Hematopoietic multipotent progenitor cell treated with erythropoietin and hydrocortisone succinate and interleukin-3 and kit ligand, for 6 days (in vitro differentiated cells): ENCODE measurements at places on chromosomes 6 and 20.

DNA sequence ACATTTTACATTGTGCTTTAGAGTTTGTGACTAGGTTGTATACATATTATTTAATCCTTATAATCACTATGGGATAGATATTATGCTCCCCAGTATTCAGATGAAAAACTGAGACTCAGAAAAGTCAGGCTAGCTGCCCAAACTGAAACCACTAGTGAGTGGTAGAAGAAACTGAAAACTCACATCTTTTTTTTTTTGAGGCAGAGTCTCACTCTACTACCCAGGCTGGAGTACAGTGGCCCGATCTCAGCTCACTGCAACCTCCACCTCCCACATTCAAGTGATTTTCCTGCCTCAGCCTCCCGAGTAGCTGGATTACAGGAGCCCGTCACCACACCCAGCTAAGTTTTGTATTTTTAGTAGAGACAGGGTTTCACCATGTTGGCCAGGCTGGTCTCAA lies 22.2 kb downstream of the RNF24 start:
- no peak for DNase-seq

DNA sequence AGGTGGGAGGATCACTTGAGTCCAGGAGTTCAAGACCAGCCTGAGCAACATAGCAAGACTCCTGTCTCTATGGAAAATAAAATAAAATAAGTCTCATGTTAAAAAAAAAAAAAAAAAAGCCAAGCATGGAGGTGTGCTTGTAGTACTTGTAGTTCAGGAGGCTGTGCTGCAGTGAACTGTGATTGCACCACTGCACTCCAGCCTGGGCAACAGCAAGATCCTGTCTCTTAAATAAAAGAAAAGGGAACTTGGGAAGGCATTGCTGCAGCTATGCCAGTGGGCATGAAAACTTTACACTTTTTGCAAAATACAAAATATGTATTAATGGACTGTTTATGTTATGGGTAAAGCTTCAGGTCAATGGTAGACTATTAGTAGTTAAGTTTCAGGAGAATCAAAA lies 37.5 kb upstream of the REV3L start:
- no peak for DNase-seq

GRCh38 chr6:49556429-49556837 lies 6.0 kb downstream of the C6orf141 start:
- peak; percentile 17 for DNase-seq

DNA sequence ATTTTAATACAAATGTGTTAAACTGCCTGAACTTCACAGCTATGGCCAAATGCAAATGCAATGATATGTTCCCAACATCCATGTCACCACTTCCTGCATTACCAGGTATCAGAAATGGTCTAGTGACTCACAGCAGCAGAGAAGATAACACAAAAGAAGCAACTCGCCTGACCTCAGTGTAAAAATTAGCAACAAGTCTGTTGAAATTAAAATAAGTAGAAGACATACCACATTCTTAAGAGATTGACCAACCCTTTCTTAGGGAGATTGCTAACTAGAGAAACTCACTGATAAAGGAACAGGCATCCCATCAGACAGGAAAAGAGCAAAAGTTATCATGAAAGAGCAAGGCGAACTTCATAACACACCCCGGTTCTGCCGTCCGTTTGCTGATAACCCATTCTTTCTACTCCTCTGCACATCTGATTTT lies 45.1 kb downstream of the RNASET2 start:
- peak; percentile 51 for DNase-seq

GRCh38 chr6:154266560-154267099 lies 90.0 kb downstream of the IPCEF1 start:
- DNase-seq = no peak

DNA sequence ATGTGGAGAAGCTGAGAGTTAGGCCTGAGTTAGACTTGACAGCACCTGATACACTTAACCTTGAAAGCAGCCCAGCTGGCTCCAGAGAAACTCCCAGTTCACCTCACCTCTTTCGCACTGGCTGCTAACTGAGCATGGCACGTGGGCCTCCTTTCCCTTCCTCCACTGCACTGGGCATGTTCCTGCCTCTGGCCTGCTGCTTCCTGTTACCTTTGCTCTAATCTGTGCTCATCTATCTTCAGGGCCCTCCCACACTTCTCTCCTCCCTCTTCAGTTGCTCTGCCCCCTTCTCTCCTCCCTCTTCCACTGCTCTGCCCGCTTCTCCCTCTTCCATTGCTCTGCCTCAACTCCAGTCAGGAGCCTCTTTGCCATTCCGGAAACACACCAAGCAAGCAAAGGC lies 13.7 kb upstream of the UBE2V1 start:
- DNase-seq = no peak
